ENCODE measurements at places on chromosomes 7 and 10. TPM values are rescaled to one million over a fixed set of nuclear protein-coding genes. Genes with fewer than 3 reads are reported as not detected.

GRCh38 chr7:12812111-12812510 lies 124.7 kb downstream of the ARL4A start:
- DNase-seq: no peak

The SLC29A4 gene
- 6.6 TPM for total RNA-seq

The AKR1C8 gene
- total RNA-seq: not detected

DNA sequence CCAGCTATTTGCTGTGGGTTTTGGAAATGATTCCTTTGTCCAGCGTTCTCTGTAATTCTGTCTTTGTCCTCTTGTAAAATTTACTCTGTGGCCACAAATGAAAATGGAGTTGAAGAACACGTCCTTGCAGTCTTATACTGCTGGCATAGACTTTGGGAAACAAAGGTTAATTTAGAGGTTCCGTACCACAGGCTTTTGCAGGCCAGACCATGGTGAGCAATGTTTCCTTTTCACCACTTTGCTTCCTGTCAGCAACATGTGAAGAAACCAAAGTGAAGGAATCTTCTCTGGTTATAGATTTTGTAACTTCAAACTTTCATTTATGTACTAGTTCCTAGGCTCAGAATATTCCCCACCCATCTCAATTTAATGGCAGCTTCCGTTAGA lies 488.5 kb downstream of the MDFIC start:
- no peak for DNase-seq

GRCh38 chr7:133052826-133053225 lies 29.1 kb downstream of the CHCHD3 start:
- DNase-seq: no peak

All from pancreas (tissue), 10 donors.